ENCODE measurements at places on chromosomes 2 and 18.

- DNase-seq: no peak
These were observed 96.1 kb downstream of the PPP1R1C start for GRCh38 chr2:182081602-182082260.

GRCh38 chr2:27324720-27325119 is 1.8 kb upstream of the MPV17 start:
- DNase-seq: no peak

DNA sequence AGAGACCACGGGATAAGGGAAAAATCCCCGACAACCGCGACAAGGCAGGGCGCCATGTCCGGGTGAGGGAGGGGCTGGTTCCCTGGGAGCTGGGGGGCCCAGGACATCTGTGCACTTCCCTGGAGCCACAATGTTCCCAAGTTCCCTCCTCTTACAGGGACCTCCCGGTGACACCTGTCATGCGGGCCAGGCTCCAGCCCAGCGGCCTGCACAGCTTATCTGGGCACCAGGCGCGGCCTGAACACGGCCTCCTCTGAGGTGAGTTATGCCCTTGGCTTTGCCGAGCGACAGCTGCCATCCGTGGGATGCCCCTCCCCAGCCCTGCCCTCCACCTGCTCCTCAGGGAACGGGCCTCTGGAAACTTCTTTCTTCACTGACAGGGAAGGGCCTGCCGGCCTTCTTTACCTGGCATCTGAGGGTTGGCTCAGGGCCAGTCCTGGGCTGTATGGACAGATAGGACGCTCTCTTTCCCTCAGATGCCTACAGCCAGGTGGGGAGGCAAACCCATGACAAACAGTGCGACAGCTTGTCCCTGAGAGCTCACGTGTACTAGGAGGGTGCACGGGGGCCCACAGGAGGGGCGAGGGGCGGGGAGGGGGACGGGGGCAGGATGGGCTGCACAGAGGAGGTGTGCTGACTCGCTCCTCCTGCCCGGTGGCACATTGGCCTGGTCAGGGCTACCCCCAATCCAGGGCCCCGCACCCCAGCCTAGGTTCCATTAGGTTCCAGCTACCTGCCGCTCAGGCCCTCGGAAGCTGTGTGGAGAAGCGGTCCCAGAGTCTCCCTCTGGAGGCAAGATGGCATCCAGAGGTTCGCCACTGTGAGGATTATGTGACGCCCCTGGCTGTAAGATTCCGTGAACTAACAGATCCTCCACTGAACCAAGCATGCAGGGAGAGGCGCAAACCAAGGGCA is 34.9 kb upstream of the HPCAL1 start:
- DNase-seq: no peak

DNA sequence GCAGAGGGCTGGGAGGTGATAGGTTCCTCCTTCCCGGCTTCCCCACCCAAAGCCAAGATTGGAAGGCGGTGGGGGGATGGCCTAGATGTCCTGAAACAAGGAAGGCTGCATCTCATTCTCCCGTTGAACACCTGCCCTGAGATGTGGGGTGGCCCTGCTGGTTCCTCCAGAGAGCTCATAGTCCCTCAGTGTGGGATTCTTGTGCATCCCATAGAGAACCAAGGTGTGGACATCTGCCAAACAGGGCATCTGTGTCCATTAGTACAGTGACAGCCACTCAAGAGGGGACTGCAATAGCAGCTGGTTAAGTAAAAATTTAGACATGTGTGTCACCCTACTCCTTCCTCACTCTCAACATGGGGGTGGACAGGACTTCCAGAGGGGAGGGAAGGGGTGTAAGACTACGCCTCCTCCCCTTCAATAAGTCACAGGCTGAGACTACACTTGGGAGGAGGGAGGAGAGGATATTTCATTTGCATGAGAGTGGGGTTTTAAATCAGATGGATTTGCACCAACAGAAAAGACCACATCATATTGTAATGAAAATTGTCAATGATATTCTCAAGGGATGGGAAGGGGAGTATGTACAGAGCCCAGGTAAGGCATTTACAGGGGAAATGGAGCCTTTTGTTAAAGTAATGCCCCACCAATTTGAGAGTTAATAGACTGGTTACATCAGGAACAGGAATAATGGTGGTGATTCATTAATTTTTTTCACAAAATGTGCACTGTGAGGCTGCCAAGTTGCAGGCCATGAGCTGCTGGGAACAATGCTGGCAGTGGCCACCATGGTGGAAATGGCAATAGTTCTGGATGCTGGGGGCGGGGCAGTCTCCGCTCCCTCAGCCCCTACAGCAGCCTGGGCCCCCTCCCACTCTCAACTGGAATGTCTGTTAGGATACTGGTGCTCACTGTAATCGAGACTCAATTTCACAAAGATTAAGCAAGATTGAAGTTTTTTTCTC is 80.6 kb downstream of the TEX51 start:
- no peak for DNase-seq

DNA sequence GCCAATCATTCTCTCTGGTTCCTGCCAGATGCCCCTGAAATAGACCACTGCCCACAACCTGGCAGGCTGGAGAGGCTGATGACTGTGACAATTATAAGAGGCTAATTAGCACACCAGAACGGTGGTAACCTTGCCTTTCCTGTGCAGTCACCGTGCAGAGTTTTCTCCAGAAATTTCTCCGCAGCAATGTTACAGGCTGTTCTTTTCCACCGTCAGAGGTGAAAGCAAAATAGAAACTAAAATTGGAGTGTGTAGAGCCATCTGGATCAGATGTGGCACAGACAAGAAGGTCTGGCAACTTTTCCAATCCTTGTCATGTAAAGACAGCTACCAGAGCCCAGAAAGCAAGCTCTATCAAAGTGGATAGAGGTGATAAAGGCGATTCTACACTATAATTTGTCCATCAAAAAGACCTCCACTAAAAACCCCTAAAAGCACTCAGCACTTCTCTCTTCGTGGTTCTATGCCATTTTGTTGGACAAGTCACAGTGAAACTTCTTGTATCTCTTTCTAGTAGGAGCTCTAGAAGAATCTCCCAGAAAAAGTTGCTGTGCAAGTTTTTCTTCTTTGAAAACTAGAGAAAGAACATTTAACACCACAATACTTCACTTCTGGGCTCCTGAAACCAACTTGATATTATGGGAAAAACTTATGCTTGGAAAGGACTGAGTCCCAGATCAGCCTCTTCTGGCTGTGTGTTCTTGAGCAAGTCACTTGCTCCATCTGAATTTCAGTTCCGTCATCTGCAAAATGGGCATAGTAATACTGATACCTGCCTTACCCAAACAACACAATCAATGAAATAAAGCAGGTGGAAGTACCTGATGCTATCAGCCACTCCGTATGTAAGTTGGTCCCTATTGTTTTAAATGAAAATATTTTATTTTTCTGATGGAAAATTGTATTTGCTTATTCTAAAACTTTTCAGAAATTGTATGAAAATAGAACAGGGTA is 295.6 kb upstream of the DLGAP1 start:
- DNase-seq: no peak

GRCh38 chr18:25190472-25190871 is 161.5 kb downstream of the ZNF521 start:
- DNase-seq: no peak

DNA sequence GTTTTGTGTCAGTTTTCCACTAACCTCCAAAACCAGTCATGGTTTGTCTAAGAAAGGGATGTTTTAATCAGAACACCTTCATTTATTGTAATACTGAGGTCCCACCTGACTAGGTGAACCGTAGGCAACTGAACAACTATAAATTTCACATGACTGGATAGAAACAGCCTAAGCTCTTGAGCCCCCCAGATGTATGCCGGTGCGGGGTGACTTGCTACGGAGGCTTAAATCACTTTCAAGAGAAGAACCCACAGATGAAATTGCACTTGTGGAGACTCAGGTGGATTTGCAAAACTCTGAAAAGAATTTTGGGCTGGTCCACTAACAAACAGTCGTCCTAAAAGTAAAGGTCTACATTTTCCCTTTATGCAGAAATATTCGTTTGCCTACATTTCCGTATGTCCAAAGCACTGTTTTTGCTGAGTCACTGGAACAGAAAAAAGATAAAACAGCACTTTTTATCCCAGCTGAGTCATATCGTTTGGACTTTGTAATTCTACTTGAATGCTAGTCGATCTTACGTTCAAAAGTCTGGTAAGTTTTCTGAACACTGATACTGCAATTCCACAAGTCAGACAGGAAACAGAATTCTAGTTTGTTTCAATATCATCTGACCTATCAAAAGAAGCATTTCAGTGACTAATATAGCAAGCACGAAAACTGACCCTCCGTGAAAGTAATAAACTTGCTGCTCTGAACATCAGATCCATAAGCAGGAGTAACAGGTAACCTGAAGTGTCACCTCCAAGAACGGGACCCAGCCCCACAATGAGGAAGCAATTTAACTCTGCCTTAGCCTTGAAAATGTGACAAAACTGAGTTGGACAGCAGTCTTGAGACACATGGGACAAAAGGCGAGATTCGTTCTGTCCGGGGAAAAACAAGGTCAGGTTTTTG is 18.1 kb downstream of the ZNF516 start:
- no peak for DNase-seq

DNA sequence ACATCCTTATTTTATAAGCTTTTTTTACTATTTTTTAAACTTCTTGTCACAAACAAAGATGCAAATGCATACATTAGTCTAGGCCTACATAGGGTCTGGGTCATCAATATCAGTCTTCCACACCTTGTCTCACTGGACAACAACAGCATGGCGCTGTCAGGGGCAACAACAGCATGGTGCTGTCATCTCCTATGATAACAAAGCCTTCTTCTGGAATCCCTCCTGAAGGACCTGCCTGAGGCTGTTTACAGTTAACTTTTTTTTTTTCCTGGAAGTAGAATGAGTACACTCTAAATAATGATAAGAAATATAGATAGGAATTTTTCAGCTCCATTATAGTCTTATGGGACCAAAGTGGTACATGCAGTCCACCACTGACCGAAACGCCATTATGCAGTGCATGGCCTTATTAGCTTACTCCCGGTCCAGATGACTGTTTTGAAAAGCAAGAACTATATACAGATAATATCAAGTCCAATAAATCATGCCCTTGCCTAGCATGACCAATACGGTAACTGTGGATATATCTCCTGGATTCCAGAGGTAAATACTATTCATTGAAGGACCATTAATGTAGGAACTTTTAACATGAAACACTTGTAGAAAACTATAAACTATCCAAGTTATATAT is 38.4 kb downstream of the TCF4 start:
- DNase-seq: no peak

GRCh38 chr2:232687382-232688160 is 9.6 kb upstream of the GIGYF2 start:
- no peak for DNase-seq

DNA sequence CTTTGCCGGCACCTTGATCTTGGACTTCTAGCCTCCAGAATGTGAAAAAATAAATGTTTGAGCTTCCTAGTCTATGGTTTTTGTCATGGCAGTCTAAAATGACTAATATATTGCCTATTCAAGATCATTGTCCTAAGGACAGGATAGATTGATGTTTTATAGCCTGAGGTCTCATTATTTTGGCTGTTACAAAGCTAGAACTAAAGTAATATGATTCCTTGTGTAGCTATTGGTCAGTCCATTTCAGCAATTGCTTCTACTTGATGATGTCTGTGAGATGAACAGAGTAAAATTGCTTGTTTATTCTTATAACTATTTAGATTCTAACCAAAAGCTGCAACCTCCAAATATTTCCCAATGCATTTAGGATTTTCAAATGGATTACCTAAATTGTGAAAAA is 145.0 kb downstream of the HRH4 start:
- no peak for DNase-seq

GRCh38 chr2:146038014-146038413 is 1518.1 kb upstream of the ZEB2 start:
- DNase-seq: no peak

DNA sequence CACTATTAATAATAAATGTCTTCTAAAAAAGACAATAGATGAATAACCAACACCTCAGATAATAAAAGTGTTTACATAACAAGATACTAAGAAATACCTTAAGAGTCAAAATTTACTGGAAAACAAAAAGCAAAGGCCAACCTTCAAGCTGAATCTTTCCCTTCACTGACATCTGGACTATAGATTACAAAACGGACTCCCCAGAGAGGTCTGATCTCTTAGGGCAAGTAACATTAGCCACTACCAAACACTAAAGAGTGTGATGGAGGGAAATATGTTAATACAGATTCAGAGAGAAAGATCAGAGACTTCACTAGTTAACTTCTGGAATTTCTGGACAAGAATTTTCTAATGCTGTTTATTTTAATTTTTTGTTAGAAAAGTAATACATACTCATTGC is 13.9 kb downstream of the CLASP1 start:
- DNase-seq: no peak

- no peak for DNase-seq
These were observed 85.0 kb downstream of the WDSUB1 start for GRCh38 chr2:159201360-159202063.

DNA sequence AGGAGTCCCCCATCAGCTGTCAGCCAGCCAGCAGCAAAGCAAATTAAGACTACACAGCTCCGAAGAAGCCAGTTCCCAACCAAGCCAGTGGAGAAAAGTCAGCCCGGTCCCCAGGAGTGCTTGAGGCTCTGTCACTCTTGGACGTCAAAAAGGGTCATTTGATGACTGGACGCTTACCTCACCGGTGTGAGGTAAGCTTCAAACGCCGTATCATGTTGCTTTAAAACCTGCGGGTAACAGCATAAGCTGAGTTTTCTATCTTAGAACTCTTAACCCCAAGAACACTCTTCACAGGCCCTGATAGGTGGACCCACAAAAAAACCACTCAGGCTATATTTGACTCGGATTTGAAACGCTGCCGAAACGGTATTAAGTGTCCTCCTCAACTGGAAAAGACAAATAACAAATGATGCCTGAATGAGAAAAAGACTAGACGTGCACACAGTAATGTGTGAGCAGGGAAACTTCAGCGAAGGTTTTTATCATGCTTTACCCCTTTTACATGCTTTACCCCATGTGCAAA is 682 bp upstream of the LNPK start:
- DNase-seq: no peak

DNA sequence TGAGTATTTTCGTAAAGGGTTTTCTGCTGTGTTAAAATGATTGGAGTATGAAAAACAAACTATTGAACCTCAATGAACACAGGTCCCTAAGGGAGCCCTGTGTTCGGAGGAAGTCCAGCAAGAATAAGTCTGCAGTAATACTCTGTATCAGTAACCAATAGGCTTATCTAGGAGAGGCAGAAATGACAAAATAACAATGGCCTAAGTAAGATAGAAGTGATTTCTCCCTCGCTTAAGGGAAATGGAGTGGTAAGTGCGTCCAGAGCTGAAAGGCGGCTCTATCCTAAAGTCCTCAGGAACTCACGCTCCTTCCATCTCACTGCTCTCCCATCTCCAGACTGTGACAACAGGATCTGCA is 29.3 kb upstream of the MFSD6 start:
- DNase-seq: no peak
